ENCODE measurements at places on chromosomes 2 and 18.

GRCh38 chr2:15749460-15750432 lies 158.1 kb downstream of the DDX1 start:
- no peak for ATAC-seq

DNA sequence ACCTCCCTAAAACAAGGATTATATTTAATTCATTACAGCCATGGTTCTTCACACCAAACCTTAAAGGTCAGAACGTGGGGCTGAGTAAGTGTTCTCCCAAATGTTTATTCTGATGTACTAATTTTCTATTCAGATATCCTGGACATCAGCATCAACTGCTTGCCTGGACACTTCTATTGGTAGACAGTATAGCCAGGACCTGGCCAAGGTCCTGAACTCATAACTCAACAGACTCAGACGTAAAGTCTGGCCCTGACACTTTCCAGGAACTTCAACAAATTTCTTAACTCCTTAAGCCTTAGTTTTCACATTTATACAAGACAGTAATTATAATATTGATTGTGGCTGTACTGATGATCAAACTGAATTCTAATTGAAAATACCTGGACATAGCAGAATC lies 89.1 kb downstream of the AKAIN1 start:
- ATAC-seq = no peak

DNA sequence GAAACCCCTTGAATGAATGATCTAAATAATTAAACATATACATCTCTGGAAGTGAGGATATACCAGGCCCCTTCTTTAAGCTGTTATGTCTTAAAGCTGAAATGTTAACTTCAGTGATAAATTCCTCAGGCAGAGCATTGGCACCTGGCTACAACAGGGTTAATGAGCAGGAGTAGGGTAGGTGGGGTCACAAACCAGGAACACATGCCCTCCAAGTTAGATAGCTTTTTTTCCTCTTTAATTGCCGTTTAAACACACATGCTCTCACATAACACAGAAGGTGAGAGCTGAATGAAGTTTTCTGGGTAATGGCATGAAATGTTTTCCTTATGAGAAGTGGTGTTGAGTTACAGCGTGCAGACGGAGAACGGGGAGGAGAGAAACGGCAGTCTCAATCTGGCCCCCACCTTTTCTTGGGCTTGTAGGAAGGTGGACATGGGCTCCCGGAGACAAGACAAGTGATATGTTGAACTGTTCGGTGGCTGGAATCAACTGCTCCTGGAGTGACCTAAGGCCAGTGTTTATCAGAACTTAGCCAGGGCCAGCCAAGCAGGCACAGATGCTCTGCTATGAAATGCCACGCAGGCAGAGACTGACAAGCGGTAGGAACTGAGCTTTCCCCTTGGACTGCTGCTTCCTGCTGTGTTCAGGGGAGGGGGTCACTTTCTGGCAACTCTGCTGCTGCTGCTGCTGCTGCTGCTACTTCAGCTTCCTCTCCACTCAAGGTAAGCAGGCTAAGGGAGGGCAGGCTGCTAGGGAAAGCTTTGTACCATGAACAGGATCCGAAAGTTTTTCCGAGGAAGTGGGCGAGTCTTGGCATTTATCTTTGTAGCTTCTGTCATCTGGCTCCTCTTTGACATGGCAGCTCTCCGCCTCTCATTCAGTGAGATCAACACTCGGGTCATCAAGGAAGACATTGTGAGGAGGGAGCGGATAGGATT lies at the start of gene GALNT5:
Gene GALNT5, plus strand, starts transcription at position 394 of the 941 bp plus-strand sequence. Its CDS starts 378 bp downstream, at position 772.
- peak; percentile 74 for ATAC-seq

DNA sequence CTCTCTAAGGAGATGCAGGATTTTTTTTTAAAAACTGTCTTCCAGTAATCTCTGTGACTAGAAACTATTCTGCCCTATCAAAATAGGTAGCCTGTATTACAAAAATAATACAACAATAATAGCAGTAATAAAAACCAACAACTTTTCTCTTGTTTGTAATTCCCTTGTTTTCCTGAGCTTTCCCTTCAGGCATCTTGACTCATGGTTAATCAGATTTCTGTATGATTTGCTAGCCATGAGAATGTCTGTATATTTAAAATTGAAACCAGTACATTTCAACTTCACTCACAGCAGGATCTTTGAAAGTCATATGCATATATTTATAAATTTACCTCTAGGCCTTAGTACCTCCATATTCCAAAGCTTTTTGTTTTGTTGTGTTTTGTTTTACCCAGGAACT lies 38.2 kb downstream of the SLC4A10 start:
- no peak for ATAC-seq

DNA sequence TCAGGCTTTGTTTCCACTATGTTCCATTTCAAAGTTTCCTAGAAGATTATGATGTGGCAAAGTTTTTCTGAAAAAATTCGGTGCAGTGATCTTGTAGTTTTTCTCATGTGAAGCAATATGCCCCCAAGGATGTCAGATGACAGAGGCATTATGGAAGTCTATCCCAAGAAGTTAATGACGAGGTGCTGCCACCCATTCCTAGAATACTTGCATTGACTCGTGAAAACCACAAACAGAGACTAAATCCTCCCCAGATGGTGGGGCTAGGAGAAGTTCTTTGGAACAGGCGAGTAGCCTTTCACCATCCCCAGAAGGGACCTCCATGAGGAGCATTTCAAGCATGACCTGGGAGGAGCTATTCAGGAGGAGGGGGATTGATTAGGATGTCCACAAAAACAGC lies 40.2 kb upstream of the COPS8 start:
- ATAC-seq = no peak

- no peak for ATAC-seq
Observed at GRCh38 chr2:65031341-65032018, 24.7 kb upstream of the CEP68 start.

DNA sequence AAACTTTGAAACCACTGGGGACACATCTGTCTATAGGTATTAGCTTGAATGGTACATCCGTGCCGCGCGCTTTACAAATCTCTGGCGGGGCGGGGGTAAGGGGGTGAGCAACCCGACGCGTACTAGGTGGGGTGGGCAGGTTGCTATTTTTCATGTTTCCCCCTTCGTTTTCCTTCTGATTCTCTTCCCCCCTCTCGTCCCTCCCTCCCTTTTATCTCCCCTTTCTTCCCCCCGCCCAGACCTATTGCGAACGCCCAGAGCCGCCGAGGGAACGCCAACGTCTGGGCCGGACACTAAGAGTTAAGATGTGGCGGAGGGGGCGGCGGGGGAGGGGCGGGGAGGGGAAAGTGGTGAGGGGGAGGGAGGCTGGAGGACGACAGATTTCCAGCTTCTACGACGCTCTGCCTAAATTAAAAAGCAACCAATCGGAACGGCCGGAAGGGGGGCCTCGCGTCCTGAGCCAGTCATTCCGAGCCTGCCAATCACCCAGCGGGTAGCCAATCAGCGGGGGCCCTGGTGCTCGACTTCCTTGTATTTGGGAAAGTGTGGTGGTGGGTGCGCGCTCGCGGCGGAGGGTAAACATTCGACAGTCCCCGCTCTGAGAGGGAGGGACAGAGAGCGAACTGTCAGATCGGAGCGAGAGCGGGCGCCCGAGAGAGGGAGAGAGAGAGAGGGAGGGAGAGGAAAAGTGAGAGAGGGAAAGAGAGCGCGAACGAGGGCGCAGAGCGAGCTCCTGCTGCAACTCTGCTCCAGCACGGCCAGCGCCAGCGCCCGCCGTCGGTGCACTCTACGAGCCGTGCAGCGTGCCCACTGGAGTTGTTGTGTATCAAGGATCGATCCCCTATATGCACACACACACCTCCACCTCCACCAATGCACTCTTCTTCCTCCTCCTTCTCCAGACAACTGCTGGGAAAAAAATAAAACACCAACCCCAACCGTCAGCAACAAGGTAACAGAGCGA lies at the start of gene POU3F3:
Gene POU3F3, plus strand, starts transcription at position 582 of the 964 bp plus-strand sequence. CDS start 1,396 bp downstream, outside the sequence.
- peak; percentile 73 for ATAC-seq

DNA sequence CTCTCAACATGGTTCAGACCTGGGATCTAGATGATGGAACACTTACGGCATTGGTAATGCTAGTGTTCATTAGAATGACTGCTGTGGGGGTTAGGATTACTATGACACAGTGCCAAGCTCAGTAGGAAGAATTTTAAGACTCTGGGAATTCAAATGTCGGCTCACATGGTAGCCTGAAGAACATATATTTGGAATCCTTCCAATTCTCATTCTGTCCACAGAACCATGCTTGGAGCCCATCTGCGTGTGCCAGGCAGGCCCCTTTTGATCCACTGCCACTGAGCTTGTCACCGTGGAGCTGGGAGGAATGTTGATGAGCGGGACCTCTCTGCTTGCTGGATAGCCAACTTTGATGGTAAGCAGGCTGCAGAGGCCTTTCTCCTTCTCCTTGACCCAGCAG lies 322.0 kb upstream of the SOX11 start:
- ATAC-seq = no peak

DNA sequence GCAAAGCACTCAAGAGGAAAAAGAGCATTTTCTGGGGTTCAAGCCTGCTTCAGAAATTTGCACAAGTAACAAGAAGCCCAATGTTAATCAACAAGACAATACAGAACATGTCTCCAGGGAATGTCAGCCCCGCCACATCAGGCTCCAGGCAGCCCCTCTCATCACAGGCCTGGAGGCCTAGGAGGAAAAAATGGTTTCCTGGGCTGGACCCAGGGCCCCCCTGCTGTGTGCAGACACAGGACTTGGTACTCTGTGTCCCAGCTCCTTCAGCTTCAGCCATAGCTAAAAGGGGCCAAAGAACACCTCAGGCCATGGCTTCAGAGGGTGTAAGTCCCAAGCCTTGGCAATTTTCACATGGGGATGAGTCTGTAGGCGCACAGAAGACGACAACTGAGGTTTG lies 802.9 kb upstream of the KLHL29 start:
- no peak for ATAC-seq

GRCh38 chr2:14700753-14701152 lies 68.2 kb downstream of the LRATD1 start:
- ATAC-seq = no peak

- ATAC-seq = no peak
Observed at GRCh38 chr2:227020416-227020815, 143.6 kb downstream of the COL4A4 start.

DNA sequence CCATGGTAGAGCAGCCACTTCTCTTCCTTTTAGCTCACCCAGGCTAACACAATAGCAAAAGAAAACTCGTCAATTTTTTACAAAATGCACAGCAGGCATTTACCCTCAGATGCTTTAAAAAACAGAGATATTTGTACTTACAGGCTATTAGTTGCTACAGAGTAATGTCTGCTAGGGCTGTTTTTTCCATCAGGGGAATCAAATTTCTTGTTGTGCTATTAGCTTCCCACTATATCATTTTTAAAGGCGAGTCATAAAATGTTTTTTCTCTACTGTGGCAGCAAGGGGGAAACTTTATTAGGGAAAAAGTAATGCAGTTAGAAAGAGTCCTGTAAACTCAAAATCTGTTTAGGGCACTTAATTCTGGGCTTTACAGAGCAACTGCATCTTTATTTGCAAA lies 277.9 kb upstream of the THSD7B start:
- ATAC-seq = no peak

All from SK-N-SH treated with all-trans-retinoic acid at 6 μM for 48 hours (cell line).